ENCODE measurements at places on chromosomes 13 and 19.

DNA sequence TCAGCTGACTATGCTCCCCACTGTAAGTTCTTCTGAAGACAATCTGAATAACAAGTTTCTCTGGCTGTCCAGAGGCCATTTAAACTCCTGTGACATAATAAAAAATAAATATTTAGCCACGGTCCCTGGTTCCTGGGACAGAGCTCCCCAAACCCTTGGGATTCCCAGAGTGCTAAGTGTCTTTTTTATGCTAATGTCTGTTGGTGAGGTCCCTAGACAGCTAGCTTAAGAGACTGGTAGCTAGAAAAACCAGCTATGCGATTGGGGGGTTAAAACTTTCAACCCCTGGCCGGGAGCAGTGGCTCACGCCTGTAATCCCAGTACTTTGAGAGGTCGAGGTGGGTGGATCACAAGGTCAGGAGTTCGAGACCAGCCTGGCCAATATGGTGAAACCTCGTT is 5.9 kb downstream of the EPSTI1 start:
- DNase-seq = no peak

- no peak for DNase-seq
Observed at GRCh38 chr13:49453465-49453864, 9.4 kb downstream of the SETDB2 start.

- DNase-seq = no peak
Observed at GRCh38 chr19:58117841-58118575, 20.0 kb upstream of the ZSCAN18 start.

DNA sequence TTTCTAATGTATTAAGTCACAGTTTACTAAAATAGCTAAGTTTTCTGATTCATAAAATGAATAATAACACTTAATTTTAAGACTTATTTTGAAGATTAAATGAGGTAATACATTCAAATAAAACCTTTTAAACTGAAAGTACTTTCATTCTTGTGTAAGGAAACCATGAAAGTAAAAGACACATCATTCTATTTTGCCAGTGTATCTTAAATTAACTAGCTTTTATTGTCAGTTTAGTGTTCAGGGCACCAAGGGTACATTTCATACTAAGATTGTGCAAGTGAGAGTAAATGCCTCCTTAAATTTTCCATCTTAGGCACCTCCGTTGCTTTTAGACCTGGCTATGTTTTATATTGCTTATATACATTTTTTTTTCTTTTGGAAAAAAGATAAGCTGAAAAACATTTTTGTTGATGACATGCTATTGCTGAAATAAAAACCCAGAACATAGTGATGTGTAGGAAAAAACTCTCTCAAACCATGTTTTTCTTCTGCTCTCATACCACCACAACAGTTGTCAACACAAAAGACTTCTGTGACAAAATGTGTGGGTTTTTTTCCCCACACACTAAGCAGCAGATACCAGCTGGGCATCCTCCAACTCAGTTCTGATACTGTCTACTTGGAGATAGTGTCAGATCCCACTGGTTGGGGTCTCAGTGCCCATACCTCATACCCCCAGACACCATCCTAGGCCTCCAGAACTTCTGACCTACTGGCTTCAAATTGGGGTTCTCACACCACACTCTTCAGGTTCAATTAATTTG is 30.7 kb upstream of the LPAR6 start:
- DNase-seq = no peak

- peak; percentile 14 for DNase-seq
Observed at GRCh38 chr13:109869312-109870237, 83.2 kb upstream of the IRS2 start.

Data from stimulated activated naive CD8-positive, alpha-beta T cell treated with anti-CD3 and anti-CD28 coated beads, Interleukin-15, Interleukin-2, amounts not matched to agents 100 U/mL and 50 U/mL, for 24 hours (primary cell).